ENCODE measurements at places on chromosomes 5 and 9.

DNA sequence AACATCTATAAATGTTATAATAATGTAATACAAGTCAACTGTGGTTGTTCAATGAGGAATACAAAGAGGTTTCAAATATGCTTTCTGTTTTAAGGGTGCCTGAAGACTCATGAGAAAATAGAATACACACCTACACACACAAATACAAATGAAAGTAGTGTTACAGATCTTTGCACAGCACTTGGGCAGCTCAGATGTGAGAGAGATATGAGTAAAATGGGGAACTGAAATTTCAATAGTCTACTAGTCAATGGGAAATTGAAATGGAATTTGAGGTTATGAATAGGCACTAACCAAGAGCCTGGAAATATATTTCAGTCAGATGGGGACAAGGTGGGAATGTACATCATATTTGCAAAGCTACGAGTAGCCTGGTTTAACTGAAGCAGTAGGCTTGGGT, 96.6 kb downstream of the ISL1 start:
- DNase-seq: no peak

DNA sequence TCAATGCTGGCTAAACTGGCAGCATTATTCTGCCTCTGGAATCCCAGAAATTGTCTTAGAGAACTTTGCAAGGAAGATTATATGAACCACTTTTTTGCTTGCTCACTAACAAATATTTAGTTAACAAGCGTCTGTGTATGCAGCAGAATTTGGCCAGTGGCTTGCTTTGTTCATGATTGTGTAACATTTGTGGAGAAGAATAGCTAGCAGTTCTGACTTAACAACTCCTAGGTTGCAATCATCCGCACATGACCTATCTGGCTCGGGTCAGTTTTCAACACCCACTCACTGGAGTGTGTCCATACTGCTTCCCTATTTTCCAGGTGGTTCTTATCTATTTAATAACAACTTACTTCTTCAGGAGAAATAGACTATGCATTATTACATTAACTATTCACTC, 98.5 kb downstream of the SNX18 start:
- DNase-seq: no peak

DNA sequence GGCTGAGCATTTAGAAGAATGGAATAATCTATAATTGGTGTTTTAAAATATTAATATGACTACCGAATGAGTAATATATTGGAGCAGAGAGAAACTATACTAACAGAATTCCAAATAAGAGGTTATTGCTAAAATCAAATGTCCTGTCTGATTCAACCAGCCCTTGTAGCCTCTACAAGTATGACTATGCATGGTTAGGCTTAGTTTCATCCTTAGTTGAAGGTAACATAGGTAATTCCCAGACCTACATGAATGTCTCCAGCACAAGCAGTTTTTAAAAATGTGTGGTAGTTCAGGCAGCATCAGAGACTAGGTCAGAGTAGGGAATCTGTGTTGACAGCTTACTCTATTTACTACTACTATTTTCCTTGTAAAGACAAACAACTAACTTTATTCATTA, 51.7 kb upstream of the SLC27A6 start:
- no peak for DNase-seq

DNA sequence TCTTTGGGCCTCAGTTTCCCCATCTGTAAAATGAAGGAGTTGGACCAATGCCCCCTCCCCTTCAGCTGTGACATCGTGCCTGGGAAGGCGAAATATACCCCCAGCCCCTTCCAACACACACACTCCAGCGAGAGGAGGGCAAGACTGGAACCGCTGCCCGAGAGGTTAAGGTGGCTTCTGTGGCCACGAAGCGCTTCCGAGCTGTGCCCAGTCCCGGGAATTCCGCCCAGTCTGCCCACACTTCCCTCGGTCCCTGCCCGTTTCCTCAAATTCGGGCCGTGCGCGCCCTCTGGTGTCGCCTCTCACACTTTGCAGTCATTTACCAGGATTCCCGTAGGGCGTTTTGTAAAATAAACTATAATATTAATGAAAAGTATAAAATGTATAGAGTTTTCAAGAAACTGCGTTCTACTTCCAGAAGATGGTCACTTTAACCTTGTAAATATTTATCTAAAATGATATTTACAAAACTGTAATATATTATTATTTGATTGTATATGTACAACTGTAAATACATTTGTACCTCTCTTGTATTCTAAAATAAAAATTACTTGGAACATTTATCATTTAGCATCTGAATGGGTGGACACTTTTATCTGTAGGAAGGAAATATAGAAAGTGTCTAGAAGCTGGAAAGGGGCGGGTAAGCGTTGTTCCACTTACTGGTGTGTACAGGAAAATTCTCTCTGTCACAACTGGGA, 11.0 kb upstream of the EXOSC2 start:
- peak; percentile 74 for DNase-seq

- peak; percentile 50 for DNase-seq
These were observed 10.5 kb downstream of the PTTG1 start for GRCh38 chr5:160432196-160432595.

- DNase-seq: no peak
These were observed 86.0 kb downstream of the ZNF608 start for GRCh38 chr5:124660229-124661093.

DNA sequence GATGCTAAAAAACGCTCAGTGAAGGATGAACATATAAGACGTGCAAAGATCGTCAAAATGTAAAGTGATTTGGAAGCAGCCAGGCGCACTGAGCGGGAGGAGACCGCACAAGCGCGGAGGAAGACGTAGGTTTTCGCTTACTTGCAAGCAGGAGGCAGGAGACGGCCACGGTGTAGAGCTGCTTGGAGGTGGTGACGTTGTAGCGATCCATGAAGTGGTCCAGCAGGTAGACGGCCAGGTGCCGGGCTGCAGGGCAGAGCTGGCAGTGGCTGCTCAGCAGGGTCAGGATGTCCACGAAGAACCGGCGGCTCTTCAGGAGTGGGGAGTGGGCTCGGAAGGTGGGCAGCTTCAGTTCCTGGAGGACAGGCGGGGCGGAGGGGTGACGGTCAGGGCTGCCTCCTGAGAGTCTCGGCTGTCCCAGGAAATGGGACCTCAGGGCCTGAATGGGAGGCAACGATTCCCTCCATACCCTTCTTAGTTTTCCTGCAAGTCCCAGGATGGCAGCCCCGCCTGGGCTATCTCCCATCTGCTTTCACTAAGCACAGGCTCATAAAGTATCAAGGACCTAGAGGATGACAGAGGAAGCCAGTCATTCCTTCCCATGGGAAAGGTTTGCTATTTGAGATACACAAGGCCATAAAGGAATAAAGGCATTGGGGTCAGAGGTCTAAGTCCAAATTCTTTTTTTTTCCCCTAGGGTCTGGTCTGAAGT, 31.8 kb downstream of the CCNJL start:
- no peak for DNase-seq

DNA sequence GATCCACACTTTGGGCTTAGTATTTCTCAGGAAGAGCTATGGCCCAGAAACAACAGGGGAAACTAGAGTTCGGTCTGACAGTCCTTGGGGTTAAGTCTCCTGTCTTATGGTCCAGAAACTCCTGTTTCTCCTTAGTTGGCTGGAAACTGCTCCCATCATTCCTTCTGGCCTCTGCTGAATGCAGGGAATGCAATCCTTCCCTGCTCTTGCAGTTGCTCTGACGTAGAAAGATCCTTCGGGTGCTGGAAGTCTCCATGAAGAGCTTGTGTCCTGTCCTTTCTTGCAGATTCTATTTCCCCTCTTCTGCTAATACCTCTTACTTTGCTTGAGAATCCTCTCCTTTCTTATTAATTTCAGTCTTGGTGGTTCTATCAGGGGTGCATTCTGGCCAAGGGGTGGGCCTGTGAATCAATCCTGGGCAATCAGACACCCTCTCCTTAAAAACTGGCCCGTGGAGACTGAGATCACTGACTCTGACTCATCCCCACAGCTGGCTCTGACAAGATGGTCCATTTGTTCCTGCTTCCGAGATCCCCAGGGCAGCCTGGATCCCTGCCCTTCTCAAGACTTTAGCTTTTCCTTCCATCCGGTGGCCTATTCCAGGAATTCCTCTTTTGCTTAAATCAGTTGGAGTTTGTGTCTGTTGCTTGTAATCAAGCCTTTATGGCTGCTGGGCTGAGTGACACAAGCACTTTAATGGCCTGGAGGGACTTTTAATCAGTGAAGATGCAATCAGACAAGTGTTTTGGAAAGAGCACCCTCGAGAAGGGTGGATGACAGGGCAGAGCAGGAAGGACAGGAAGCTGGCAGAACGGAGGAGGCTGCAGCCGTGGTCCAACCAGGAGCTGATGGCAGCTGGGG, 23.7 kb downstream of the PTGS1 start:
- no peak for DNase-seq

DNA sequence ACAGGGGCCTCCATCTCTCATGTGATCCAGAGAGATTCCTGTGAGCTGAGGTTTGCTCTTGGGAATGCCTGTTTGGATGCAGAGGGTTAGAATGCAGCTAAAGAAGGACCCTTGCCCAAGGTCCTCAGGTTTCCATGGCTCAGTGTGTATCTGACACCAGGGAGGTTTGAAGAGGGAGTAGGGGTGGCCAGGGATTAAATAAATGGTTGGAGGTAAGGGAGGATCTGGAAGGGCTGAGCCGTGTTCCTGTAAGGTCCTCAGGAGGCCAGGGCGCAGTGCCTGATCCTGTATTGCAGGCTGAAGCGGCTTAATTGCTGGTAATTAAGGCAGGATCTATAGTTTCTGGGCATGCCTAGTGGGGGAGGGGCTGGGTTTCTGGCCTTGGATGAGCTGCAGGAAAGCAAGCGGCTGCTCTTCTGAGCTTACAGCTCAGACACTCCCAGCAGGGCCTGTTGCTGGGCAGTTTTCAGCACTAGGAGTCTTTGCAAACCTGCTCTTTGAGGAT, 41.5 kb upstream of the MAP1B start:
- no peak for DNase-seq

DNA sequence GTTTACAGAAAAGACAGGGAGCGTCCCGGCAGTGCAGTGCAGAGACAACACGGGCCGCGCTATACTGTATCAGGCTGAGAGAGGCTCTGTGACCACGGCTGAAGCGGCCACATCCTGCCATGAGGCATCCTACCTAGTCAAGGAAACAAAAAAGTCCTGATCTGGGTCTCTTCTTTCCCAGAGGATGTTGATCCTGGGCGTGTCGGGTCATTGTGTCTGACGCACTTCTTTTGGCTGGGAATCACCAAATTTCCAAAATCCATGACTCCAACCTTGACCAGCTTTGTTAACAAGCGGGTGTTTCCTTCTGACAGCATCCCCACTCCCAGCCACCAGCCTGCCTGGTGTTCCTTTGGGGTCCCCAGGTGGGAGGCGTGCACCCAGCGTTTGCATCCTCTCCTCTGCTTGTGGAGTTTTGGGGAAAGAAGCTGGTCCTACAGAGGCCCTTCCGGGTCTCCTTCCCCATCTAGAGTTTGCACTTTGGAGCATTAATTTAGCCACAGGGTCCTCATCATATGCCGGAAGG, 91.4 kb upstream of the RAI14 start:
- no peak for DNase-seq

DNA sequence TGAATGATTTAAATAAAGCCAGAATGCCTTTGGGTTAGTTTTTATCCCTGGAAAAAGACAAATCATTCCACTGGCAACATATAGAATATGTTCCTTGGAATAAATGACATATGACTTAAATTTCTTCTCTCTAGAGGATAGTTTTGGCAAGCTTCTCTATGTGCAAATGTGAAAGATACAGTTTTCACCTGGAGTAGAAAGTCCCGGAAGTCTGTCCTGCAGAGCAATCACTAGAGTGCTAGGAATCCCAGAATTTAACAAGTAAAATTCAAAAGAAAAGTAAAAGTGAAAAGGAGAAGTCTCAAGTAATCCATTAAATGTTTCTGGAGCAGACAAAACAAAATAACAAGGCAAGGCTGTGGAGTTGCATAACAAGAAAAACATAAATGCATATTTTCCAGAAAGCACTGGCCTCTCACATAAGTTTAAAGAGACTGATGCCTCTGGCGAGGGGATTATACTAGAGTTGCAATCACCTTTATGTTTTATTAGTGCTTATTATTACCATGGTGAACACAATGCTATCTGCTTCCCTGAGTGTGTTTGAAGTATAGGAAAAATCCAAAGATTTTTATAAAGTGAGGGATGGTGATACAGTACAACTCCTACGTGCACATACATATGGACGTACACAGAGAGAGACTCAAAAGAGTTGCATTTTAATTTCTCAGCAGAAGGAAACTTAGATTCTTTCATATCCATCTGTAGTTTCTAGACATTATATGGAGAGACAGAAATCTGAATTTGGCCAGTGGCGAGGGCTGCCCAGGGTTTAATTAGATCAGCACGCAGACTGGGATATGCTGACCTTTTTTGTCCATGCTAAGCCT, 188.3 kb upstream of the ANKRD55 start:
- DNase-seq: no peak

DNA sequence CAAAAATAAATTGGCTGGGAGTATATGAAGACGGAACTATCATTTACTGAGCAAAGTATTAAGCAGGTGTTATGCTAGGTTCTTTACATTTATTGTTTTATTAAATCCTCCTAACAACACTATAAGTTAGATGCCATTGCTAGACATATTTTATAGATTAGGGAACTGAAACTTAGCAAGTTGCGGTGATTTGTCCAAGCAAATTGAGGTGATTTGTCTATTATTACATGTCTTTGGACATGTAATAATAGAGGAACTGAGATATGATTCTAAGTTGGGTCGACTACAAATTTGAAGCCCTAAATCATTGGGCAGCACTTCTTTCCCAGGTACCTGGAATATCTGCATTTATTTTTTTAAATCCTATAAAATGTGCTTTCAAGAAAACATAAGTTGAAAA, 429.9 kb downstream of the GABRG2 start:
- no peak for DNase-seq

- DNase-seq: no peak
These were observed 1.1 kb downstream of the IL4 start for GRCh38 chr5:132674671-132675506.

DNA sequence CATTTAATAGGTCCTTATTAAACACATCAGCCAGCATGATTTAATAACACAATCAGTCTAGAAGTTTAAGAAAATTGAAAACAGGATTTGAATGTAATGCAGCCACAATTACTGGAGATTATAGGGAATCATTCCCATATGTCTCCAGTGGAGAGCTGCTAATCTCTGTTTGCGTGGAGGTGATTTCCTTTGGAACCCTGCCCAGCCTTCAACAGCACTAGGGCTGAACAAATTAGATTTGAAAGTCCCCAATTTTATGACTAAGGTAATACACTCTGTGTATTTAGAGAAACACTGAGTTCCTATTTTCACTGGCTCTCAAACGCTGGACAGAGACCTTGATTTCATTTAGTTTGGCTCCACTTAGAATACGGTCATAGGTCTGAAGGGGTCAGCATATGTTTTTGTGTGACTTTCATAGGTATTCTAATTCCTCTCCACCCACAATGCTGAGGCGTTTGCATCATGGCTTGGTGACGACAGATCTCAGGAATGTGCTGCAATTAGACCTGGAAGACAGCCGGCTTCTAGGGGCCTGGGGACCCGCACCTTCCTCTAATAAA, 508.3 kb downstream of the EBF1 start:
- no peak for DNase-seq

GRCh38 chr5:16837305-16837704, 98.8 kb downstream of the MYO10 start:
- DNase-seq: no peak

GRCh38 chr9:101574731-101575333, 19.9 kb downstream of the PPP3R2 start:
- DNase-seq: no peak

GRCh38 chr5:142597546-142598337, 88.1 kb downstream of the FGF1 start:
- DNase-seq: no peak

- no peak for DNase-seq
These were observed 21.0 kb upstream of the NSMF start for GRCh38 chr9:137479892-137480685.

All from B cell (primary cell).